ENCODE measurements at places on chromosomes 6 and 20. TPM values are rescaled to one million over a fixed set of nuclear protein-coding genes. Genes with fewer than 3 reads are reported as not detected.

The MARCKS gene
- 269 TPM for total RNA-seq

The ERVFRD-1 gene
- not detected for total RNA-seq

The CLVS2 gene
- not detected for total RNA-seq

The ZBTB46 gene
- total RNA-seq: 14.4 TPM

The PACSIN1 gene
- not detected for total RNA-seq

The AVP gene
- total RNA-seq: not detected

The PPP1R14C gene
- total RNA-seq: not detected

The CLDN20 gene
- not detected for total RNA-seq

The OR12D1 gene
- total RNA-seq: not detected

The MUC22 gene
- not detected for total RNA-seq

The SLC22A7 gene
- not detected for total RNA-seq

The BPIFB4 gene
- not detected for total RNA-seq

The TSPYL1 gene
- 70.2 TPM for total RNA-seq

The SF3B5 gene
- 144 TPM for total RNA-seq

The SLC22A23 gene
- 29.7 TPM for total RNA-seq

The CENPW gene
- total RNA-seq: 12.2 TPM

Measured in vein endothelial cell (primary cell).